ENCODE measurements at places on chromosomes 6 and 20. TPM values are rescaled to one million over a fixed set of nuclear protein-coding genes. Genes with fewer than 3 reads are reported as not detected.
A peak's percentile ranks its signal among the peaks of the same experiment; 100 is the strongest.

The MYL9 gene
- not detected for total RNA-seq

The NKAPL gene
- total RNA-seq, result not detected

DNA sequence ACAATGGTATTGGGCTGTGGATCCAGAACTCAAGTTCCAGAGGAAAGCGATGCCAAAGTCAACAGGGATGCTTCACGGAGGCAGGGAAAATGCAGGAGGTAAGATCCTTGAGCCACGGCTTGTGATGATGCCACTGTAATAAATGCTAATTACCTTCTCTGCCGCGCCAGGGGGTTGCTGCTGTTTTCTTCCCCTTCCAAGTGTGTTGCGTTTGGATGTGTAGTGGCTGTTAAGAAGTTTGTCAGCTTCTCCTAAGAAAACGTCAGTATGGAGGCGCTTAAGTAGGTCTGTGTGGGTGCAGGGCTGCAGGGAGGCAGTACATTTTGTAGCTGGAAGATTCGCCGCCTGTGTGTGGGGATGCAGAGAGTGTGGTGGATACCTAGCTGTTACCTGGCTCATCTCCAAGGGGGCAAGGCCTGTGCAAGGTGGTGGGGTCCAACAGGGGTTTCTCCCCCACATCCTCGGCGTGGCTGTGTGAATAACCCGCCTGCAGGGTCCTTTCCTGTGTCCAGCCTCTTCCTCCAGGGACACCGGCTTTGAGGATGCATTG, 318.7 kb downstream of the CDH4 start:
- H3K4me3 ChIP-seq, result no peak overlapping the region
- no peak for DNase-seq
- no peak overlapping the region for H3K27ac ChIP-seq
- H3K36me3 ChIP-seq, result no peaks in the 10 kb centered on the region
- no peaks in the 10 kb centered on the region for H3K4me1 ChIP-seq
- no peaks in the 10 kb centered on the region for H3K27me3 ChIP-seq

The OGFRL1 gene
- total RNA-seq, result 4.6 TPM

- H3K4me1 ChIP-seq, result peaks cover 72% of the 10 kb centered on the region
- no peaks in the 10 kb centered on the region for H3K36me3 ChIP-seq
- H3K27ac ChIP-seq, result peak overlapping the region; percentile 92
- DNase-seq, result peak; percentile 56
- H3K27me3 ChIP-seq, result peaks cover 2% of the 10 kb centered on the region
Observed at GRCh38 chr20:44070139-44070900, 116.7 kb downstream of the JPH2 start.

- no peaks in the 10 kb centered on the region for H3K36me3 ChIP-seq
- no peak for DNase-seq
- no peak overlapping the region for H3K4me3 ChIP-seq
- no peaks in the 10 kb centered on the region for H3K4me1 ChIP-seq
Observed at GRCh38 chr6:24464253-24465038, 24.9 kb downstream of the GPLD1 start.

The MYMX gene
- total RNA-seq, result not detected

The EXOC2 gene
- total RNA-seq, result 29.9 TPM

- H3K27ac ChIP-seq, result no peak overlapping the region
- no peaks in the 10 kb centered on the region for H3K27me3 ChIP-seq
- no peak overlapping the region for H3K4me3 ChIP-seq
- H3K4me1 ChIP-seq, result peaks cover 26% of the 10 kb centered on the region
Observed at GRCh38 chr6:118469468-118469867, 78.6 kb upstream of the PLN start.

DNA sequence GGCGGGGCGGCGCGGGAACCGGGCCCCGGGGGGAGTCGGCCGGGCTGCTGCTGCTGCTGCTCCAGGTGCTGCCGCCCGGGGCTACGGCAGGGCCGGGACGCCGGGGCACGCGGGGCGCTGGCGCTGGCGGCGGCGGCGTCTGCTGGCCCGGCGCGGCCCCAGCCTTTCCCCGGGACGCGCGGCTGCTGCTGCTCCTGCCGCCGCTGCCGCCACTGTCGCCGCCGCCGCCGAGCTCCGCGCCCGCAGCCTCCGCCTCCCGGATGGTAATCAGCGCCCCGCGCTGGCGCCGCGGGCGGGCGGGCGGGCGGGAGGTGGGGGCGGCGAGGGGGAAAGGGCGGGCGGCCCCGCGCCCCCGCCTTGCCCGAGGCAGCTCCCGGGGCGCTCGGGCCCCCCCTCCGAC, 306 bp downstream of the EBF4 start:
- H3K4me1 ChIP-seq, result peaks cover 17% of the 10 kb centered on the region
- H3K27ac ChIP-seq, result no peak overlapping the region
- DNase-seq, result no peak

DNA sequence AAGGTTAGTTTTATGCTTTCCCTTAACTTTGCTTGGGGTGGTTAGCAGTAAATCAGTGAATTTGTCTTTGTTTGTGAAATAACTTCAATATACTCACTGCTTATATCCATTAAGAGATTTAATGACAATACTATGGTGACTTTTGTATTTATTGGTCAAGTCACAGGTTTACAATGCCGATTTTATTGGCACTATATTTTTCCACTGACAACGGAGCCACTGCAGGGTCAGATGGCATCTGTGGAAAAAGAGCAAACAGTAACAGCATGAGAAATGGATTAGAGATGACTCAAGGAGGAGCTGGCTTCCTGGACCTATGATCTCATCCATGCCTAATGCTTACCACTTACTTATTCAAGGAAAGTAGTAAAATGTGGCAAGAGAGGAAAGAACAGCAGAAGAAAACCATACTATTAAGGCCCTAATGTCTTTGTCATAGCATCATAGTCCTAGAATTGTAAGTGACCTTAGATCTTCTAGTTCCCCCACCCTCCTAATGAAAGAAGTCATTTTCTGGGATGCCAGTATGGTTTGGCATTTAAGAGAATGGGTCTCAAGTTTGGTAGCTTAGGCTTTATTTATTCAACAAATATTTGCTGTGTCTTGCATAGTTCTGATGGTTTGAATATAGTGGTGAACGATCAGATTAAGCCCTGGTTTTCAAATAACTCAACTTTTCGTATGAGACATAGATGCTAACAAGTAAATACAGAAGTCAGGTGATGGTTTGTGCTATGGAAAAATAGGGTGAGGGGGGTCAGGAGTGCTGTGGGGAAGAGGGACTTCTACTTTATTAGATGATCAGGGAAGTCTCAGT, 18.5 kb downstream of the RNF144B start:
- H3K4me1 ChIP-seq, result peaks cover 8% of the 10 kb centered on the region
- no peaks in the 10 kb centered on the region for H3K27me3 ChIP-seq
- H3K27ac ChIP-seq, result no peak overlapping the region
- DNase-seq, result no peak
- H3K36me3 ChIP-seq, result peaks cover 6% of the 10 kb centered on the region
- no peak overlapping the region for H3K4me3 ChIP-seq

DNA sequence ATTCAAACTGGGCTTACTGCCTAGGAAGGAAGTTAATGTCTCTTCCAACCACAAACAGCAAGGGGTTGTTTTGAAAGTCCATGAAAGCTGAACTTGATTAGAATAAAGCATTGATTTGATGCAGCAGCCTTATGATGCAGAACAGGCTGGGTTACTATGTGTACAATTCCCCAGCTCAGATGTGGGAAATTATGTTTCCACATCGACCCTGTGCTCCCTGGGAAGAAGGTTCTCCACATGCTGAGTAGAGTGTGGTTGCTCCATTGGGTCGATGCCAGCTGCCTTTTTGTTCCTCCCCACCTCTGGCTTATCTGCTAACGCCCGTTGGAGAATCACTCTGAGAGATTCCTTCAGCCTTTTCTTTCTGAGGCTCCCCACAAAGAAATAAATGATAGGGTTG, 1.2 kb downstream of the MAS1L start:
- no peak overlapping the region for H3K27ac ChIP-seq
- H3K27me3 ChIP-seq, result peaks cover 16% of the 10 kb centered on the region
